Upper lobe of left lung (tissue), 6 donors: ENCODE measurements at places on chromosomes 16 and 17. TPM values are rescaled to one million over a fixed set of nuclear protein-coding genes. Genes with fewer than 3 reads are reported as not detected.
A peak's percentile ranks its signal among the peaks of the same experiment; 100 is the strongest.

DDX52 gene
- total RNA-seq = 20.0 TPM

DNA sequence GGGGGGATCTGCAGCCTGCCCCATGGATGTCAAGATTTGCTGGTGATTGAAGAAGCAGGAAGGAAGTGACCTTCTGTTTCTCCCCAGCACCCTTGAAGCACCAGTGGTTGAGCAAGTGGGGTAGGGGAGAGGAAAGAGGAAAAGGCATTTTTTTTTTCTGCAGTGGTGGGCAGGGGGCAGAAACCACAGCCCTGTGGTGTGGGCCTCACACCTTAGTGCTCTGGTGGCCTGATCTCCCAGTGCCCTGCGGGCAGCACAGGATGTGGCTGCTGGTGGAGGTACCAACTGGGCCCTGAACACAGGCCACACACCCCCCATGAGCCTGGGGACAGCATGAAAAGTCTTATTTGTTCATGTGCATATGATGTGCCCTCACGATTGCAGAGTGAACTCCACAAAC is 7.1 kb downstream of the ITGAD start:
- no peak overlapping the region for H3K27ac ChIP-seq
- no peaks in the 10 kb centered on the region for H3K4me1 ChIP-seq
- DNase-seq = no peak
- no peaks in the 10 kb centered on the region for H3K36me3 ChIP-seq

ZNF668 gene
- 21.0 TPM for total RNA-seq

DNA sequence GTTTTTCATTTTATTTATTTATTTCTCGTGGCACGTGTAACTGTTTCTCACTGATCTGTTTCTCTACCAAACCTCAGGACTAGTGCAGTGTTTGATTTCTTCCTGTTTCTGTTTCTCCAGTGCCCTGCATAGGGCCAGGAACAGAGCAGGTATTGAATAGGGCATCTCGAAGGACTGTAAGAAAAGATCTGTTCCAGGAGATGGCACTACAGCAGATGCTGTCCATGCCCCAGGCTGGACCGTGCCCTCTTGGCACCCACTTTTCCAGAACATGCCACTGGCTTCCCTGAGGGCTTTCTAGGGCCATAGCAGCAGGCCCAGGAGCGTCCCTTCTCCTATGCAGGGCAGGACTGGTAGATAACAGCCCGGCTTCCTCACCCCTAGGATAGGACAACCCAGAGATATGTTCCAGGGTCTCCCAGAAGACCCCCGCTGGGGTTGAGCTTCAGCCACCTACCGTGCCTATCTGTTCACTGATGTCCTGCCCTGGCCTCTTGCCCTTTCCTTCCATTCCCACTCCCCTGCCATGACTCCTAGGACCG is 4.4 kb downstream of the SNX20 start:
- H3K27ac ChIP-seq = no peak overlapping the region
- H3K4me3 ChIP-seq = no peak overlapping the region
- H3K27me3 ChIP-seq = no peaks in the 10 kb centered on the region
- no peaks in the 10 kb centered on the region for H3K4me1 ChIP-seq

GRCh38 chr17:74805591-74805991 is 29.4 kb upstream of the NAT9 start:
- DNase-seq = peak; percentile 36
- no peaks in the 10 kb centered on the region for H3K27me3 ChIP-seq
- peaks cover 34% of the 10 kb centered on the region for H3K36me3 ChIP-seq
- H3K4me1 ChIP-seq = peaks cover 26% of the 10 kb centered on the region
- no peak overlapping the region for H3K4me3 ChIP-seq

NPIPA3 gene
- total RNA-seq = 4.1 TPM

DNA sequence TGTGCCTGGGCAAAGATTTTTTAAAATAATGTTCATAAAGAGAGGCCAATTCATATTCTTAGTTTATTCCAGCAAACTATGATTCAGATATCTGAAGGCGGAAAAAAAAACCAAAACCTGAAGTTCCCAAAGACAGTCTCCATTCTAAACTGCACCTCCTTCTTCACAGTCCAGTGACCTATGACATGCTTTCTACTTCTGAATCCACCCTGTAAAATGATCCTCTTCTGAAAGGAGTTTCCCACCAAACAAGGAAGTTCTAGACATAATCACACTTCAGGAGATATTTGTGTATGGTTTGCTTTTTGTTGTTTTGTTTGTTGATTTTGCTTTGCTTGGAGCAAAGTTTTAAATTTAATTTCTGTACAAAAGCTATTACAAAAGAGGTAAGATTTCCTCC is 12.9 kb upstream of the CHST4 start:
- no peak for DNase-seq
- no peak overlapping the region for H3K4me3 ChIP-seq
- H3K36me3 ChIP-seq = no peaks in the 10 kb centered on the region
- H3K4me1 ChIP-seq = no peaks in the 10 kb centered on the region
- no peak overlapping the region for H3K27ac ChIP-seq

GRCh38 chr17:79435962-79436361 is 174.9 kb downstream of the RBFOX3 start:
- no peak overlapping the region for H3K4me3 ChIP-seq
- H3K27me3 ChIP-seq = peaks cover 5% of the 10 kb centered on the region
- no peaks in the 10 kb centered on the region for H3K4me1 ChIP-seq
- H3K27ac ChIP-seq = no peak overlapping the region

WSCD1 gene
- total RNA-seq = 1.0 TPM

COQ9 gene
- 40.7 TPM for total RNA-seq

TSPAN10 gene
- total RNA-seq = 1.2 TPM

GRCh38 chr16:38941-39892 is 14.2 kb downstream of the POLR3K start:
- no peak for DNase-seq
- no peak overlapping the region for H3K4me3 ChIP-seq
- no peaks in the 10 kb centered on the region for H3K27me3 ChIP-seq
- H3K36me3 ChIP-seq = no peaks in the 10 kb centered on the region
- H3K27ac ChIP-seq = peak overlapping the region; percentile 39

CACNG3 gene
- not detected for total RNA-seq
